ENCODE measurements at places on chromosomes 6 and 20. TPM values are rescaled to one million over a fixed set of nuclear protein-coding genes. Genes with fewer than 3 reads are reported as not detected.

The RSPH9 gene
- 0.27 TPM for total RNA-seq

The SLC17A4 gene
- not detected for total RNA-seq

The PRR3 gene
- 15.3 TPM for total RNA-seq

The HAO1 gene
- total RNA-seq: not detected

The MTO1 gene
- total RNA-seq: 10.0 TPM

The MAP3K5 gene
- 2.2 TPM for total RNA-seq

The C6orf163 gene
- 0.20 TPM for total RNA-seq

The AVP gene
- total RNA-seq: not detected

The B3GAT2 gene
- not detected for total RNA-seq

The OR2J3 gene
- total RNA-seq: not detected

The ZNF341 gene
- 3.3 TPM for total RNA-seq

The SLC17A2 gene
- not detected for total RNA-seq

The MEI4 gene
- total RNA-seq: not detected

The COL11A2 gene
- 0.75 TPM for total RNA-seq

The RHAG gene
- 0.09 TPM for total RNA-seq

The SCUBE3 gene
- total RNA-seq: 0.07 TPM

The DNAH8 gene
- not detected for total RNA-seq

The SLC22A1 gene
- total RNA-seq: 1.7 TPM

The RBBP8NL gene
- total RNA-seq: 0.25 TPM

The PLN gene
- not detected for total RNA-seq

The MTRF1L gene
- 15.1 TPM for total RNA-seq

The FABP7 gene
- not detected for total RNA-seq

The LY6G6C gene
- not detected for total RNA-seq

The MYLK4 gene
- total RNA-seq: 0.12 TPM

The ARMH2 gene
- not detected for total RNA-seq

The SLC35F1 gene
- 0.06 TPM for total RNA-seq

The HLA-DQB2 gene
- total RNA-seq: not detected

The RRP36 gene
- 78.2 TPM for total RNA-seq

Data from A549 treated with GW870086 at 1 μM for 4 hours (cell line).